Ureter (tissue), 1 donor: ENCODE measurements at places on chromosomes 16 and 17.

DNA sequence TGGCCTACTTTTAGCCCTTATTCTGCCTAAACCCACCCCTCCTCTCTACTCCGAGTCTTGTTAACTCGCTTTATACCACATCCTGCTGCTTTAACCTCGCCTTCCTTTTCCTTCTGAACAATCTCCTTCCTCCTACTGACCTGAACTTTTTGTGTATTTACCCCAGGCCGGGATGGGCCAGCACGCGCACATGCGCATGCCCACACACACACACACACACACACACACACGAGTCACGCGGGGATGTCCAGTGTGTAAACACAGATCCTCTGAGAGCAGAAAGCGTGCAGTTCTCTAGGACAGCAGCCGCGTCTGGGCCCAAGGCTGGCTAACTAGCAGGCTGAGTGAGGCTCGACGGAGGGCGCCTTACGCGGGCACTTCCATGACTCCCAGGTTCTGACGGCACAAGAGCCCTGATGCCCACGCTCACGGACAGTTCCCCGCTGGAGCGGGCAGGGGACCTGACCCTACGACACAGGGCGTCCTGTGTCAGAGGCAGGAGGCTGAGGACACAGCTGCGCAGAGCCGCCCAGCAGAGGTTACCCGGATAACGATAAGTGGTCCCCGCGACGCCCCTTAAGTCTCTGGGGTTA lies 610 bp downstream of the PIK3R5 start:
- no peak for DNase-seq

DNA sequence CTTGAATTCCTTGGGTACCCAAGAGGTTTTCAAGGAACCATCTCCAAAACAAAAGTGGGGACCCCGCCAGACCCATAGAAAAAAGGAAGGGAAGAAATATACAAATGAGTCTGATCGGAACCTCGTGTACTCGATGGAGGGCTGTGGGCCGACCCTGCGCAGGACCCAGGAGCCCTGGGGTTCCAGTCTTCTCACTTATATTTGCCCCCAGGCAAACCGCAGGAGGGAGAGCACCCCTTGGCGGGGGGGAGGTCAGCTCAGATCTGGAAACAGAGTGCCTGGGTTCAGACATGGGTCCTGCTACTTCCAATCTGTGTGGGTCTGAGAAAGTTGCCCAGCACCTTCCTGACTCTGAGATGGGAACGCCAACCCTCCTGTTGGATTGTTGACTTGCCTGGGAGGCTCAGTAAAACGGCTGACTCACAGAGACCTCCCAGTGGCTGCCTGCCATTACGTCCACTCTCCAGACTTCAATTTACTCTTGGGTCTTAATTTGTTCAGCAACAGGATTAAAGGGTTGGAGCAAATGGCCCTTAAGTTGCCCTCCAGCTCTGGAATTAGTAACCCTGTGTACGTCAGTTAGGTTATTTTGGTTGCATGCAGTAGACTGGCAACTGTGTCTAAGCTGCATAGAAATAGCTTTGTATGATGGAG lies 24.9 kb upstream of the CACNG4 start:
- no peak for DNase-seq

DNA sequence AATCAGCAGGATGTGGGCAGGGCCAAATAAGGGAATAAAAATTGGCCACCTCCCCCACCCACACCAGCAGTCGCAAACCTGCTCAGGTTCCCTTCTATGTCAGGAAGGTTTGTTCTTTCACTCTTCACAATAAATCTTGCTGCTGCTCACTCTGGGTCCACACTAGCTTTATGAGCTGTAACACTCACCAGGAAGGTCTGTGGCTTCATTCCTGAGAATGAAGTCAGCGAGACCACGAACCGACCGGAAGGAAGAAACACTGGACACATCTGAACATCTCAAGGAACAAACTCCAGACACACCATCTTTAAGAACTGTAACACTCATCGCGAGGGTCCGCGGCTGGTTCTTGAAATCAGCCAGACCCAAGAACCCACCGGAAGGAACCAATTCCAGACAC lies 115.5 kb upstream of the TBX2 start:
- no peak for DNase-seq

- DNase-seq, result no peak
These were observed 8.3 kb downstream of the KLHL36 start for GRCh38 chr16:84656649-84657048.

GRCh38 chr17:2903193-2903974 lies 107.1 kb downstream of the RAP1GAP2 start:
- DNase-seq, result no peak

- DNase-seq, result no peak
These were observed 53.4 kb downstream of the NF1 start for GRCh38 chr17:31148205-31148604.

- no peak for DNase-seq
These were observed 3.1 kb upstream of the ARL5C start for GRCh38 chr17:39169101-39169500.

- no peak for DNase-seq
These were observed 43.4 kb downstream of the IRX3 start for GRCh38 chr16:54243202-54243601.
